ENCODE measurements at places on chromosomes 13 and 19.

GRCh38 chr13:107291875-107292274 lies 723.9 kb upstream of the ARGLU1 start:
- DNase-seq: no peak

DNA sequence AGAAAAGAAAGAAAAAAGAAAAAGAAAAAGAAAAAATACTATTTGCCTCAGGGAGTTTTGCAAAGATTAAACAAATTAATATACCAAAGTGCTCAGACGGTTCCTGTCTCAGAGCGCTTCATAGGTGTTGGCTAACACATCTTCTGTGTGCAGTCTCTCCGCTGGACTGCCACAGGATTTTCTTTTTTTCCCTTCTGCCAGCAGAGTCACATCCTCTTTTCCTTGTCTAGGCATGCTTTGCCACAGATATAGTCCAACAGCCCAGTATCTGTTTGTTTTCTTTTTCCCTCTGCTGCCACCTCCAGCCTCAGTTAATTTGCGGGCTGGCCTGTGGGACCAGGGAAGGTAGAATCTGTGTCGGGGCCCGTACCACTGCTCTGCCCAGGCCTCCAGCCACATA lies 3.4 kb upstream of the URAD start:
- DNase-seq: no peak

- DNase-seq: no peak
These were observed 45.5 kb downstream of the DNM2 start for GRCh38 chr19:10763411-10763810.

- no peak for DNase-seq
These were observed 82.9 kb downstream of the POU4F1 start for GRCh38 chr13:78520425-78520824.

DNA sequence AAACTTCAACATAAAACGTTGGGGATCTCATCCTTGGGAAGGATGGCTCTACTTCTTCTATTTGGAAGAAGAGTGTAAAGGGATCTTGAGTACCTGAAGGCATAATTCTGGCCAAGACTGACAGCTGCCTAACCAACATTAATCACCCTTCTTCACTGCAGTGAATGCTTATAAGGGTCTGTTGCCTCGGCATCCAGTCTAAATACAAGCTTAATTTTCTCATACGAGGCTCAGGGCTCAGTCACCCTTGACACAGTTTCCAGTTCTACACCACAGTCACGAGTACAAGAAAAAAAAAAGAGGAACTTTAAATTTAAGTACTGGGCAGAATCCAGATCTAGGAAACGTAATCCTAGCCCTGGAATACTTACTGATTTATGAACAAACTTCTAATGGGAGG lies 9.0 kb downstream of the FPR3 start:
- no peak for DNase-seq
